Activated naive CD4-positive, alpha-beta T cell treated with anti-CD3 and anti-CD28 coated beads, Interleukin-2, amount 50 U/mL, for 72 hours (primary cell): ENCODE measurements at places on chromosomes 3 and 15.

- peak; percentile 63 for DNase-seq
Measured at GRCh38 chr15:99104788-99105513, at the start of gene SYNM. Gene SYNM (plus strand): TSS chr15:99105080. CDS start chr15:99105200, 120 bp downstream.

- no peak for DNase-seq
Measured at GRCh38 chr3:59442046-59442445, 392.2 kb upstream of the CFAP20DC start.

GRCh38 chr3:110932567-110932966 is 139.0 kb upstream of the NECTIN3 start:
- no peak for DNase-seq

DNA sequence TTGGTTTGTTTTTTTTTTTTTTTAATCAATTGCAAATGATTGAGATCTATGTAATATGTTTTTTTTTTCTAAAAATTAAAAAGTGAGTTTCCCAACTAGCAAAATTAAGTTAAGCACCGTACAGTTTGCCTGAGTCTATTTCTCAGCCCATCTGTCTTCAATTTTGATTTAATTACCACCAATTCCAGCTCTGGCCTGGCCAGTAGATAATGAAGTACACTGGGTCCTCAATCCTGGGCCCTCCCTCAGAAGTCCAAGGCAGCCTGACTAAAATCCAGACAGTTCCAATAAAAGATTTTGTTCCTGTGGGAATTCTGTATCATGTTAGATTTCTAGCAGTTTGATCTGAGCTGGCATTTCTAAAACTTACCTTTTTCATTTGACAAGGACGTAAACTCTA is 887.2 kb downstream of the NAALADL2 start:
- no peak for DNase-seq

- no peak for DNase-seq
Measured at GRCh38 chr3:30503446-30503845, 103.0 kb upstream of the TGFBR2 start.

DNA sequence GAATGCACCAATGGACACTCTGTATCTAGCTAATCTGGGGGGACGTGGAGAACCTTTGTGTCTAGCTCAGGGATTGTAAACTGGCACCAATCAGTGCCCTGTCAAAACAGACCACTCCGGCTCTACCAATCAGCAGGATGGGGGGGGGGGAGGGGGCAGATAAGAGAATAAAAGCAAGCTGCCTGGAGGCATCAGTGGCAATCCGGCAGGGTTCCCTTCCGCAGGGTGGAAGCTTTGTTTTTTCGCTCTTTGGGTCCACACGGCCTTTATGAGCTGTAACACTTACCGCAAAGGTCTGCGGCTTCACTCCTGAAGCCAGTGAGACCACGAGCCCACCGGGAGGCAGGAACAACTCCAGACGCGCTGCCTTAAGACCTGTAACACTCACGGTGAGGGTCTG is 827.1 kb downstream of the PLOD2 start:
- no peak for DNase-seq

GRCh38 chr15:84817466-84818081 is 418 bp downstream of the ALPK3 start:
- no peak for DNase-seq

- DNase-seq: peak; percentile 5
Measured at GRCh38 chr3:39707314-39707909, 102.0 kb upstream of the MYRIP start.

GRCh38 chr3:46187341-46187700 is 20.8 kb downstream of the CCR1 start:
- no peak for DNase-seq

- peak; percentile 13 for DNase-seq
Measured at GRCh38 chr3:49529567-49529966, 24.7 kb upstream of the BSN start.

GRCh38 chr3:46593979-46594378 is 18.3 kb upstream of the FAM240A start:
- DNase-seq: no peak

DNA sequence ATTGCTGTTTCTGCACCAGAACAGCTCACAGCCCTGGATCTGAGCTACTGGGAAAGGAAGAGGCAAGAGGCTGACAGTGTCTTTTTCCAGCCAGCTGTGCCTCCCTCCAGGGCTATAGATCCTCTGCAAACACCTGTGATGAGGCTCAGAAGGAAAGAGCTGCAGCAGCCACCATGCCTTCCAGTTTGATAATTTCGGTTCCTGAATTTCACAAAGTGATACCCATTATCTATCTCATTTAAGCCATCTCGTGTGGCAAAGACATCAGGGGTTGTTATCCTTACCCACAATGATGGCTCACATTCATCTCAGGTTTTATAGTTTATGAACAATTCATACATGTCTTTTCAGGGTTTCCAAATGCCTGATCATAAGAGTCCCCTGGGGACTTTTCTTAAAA is 1.8 kb upstream of the LARP6 start:
- DNase-seq: no peak
